ENCODE measurements at places on chromosomes 5 and 9. TPM values are rescaled to one million over a fixed set of nuclear protein-coding genes. Genes with fewer than 3 reads are reported as not detected.

- DNase-seq: no peak
Measured at GRCh38 chr5:159184236-159184635, 25.1 kb downstream of the RNF145 start.

DNA sequence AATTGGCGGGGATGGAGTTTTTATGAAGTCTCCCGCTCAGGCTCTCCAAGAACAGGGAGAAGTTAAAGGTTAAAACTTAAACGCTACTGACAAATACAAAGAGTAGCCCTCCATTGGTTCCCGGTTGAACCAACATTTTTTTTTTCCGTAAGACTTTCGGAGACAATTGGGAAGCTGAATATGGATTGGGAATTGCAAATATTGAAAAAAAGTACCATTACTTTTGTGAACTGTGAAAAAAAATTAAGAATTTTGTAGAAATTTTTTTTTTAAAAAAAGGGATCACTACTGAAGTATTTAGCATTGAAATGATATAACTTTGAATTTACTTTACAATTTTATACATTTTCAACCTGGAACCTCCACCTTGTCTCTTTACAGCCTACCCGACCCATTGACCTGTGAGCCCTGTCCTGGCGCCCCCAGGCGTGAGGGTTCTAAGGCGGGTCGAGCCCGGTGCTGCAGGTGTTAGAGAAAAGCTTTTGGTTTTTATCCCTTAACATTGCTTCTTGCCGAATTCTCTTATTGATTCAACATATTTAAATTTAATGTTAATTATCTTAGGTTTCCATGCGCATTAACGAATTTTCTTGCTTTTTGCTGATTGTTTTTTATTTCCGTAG, 448 bp upstream of the ZNF782 start:
- no peak for DNase-seq

DNA sequence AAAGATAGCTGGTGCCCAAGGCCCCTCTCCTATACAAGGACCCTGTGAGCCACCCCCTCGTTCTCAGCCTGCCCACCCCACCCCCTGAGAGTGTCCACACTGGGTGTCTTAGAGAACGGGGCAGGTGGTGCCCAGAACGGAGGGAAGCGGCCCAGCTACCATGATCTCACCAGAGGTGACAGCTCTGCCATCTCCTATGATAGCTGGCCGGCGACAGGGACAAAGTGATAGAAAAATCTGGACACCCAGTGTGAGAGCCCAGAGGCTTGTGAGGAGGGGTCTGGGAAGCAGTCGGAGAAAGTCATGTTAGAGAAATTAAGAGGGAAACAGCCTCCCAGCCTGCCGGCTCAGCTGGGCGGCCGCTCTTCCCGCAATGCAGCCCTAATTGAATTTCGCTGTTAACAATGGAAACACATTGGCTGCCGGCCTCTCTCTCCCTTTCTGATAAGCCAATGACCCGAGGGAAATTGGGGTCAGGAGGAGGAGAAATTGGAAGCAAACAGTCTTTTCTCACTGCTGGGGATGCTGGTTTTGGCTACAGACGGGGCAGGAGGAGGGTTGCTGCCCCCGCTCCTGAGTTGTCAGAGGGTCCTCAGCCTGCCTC, 32.3 kb downstream of the HK3 start:
- no peak for DNase-seq

GRCh38 chr5:56564541-56565282, 250.6 kb upstream of the MAP3K1 start:
- no peak for DNase-seq

DNA sequence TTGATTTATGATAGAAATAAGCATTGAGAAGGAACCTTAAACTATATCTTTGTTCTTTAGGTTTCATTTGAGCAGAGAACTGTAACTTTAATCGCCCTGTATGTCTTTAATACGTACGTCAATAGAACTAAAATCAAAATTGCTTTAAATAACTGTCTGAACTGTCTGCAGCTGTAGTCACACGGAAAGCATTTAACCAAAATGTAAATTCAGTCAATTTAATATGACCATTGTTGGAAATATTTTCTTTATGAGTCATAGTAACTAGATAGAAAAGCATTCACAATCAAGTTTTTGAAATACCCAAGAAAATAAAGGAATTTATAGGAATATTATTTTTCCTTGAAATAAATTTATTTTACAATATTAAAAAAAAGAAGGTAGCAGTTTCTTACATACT, 157.1 kb upstream of the CDH6 start:
- no peak for DNase-seq

DNA sequence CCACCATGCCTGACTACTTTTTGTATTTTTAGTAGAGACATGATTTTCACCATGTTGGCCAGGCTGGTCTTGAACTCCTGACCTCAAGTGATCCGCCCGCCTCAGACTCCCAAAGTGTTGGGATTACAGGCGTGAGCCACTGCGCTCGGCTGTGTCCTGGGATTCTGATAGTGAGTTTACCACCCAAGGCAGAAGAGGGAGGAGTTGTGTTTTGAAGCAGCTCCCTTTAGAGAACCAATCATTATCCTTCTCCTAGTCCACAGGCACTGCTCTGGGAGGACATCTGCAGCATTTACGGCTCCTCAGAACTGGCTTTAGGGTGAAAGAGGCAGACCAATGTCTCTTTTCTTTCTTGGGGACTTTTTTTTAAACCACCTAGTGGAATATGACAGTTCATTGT, 5.7 kb downstream of the C9orf152 start:
- no peak for DNase-seq

GRCh38 chr9:11356067-11356466, 743.3 kb upstream of the PTPRD start:
- no peak for DNase-seq

- DNase-seq: no peak
Measured at GRCh38 chr5:32283539-32284377, 29.0 kb downstream of the MTMR12 start.

GRCh38 chr5:68154119-68154857, 61.3 kb upstream of the PIK3R1 start:
- no peak for DNase-seq

DNA sequence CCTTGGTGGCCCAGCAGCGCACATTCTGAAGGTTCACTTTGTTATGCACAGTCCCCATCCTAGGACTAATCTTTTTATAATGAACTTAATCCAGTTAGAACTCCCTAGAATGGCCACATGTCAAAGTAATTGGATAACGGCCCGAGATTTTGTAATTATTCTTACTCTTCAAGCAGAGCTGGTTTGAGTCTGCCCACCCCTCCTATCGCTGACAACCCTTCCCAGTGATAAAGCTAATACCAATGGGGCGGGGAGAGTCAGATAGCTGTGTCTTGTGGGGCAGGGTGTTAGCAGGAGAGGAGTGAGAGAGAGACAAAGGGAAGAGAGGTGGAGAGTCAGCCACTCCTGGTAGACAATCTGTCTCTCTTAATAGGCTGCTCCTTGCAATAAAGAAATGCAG, 356.9 kb downstream of the SLIT3 start:
- no peak for DNase-seq

GRCh38 chr5:179261301-179262125, 83.7 kb downstream of the ADAMTS2 start:
- peak; percentile 60 for DNase-seq

- DNase-seq: no peak
Measured at GRCh38 chr5:56984445-56984844, 32.5 kb upstream of the MIER3 start.

DNA sequence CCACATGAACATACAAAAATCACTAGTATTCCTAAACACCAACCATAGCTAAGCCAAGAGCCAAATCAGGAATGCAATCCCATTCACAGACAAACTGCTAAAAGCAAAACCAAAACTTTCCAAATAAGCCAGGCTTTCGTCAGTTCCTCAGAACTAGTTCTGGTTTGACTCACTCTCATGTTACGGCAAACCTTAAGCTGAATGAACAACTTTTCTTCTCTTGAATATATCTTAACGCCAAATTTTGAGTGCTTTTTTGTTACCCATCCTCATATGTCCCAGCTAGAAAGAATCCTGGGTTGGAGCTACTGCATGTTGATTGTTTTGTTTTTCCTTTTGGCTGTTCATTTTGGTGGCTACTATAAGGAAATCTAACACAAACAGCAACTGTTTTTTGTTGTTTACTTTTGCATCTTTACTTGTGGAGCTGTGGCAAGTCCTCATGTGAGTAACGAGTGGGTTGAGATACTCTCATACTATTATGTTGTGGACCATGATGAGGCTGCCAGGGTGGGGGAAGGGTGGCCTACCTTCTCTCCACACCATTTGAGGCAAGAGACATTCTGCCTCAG, at the start of gene PDCD1LG2:
PDCD1LG2 (plus strand) TSS at position 172 of the 572 bp plus-strand sequence. CDS start 12,016 bp downstream, outside the sequence.
- no peak for DNase-seq

- no peak for DNase-seq
Measured at GRCh38 chr5:91514400-91514799, 131.3 kb upstream of the ARRDC3 start.

DNA sequence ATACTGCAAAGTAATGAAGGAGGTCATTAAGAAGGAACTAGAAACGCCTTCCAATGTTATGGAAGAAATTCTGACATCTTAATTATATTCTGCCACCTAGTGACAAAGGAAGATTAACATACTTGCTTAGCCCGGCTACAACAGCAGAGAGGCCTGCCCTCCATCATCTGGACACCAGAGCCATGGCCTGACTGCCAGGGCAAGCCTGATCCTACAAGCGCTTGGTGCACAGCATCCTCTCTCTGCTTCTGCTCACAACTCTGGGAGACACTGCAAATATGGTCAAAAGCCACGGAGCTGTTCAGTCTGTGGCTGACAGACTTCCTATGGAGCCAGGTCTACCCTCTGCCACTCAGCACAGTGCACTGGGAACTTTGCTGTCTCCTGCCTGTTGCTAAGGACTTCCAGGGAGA, 87.3 kb upstream of the SLC44A1 start:
- DNase-seq: peak; percentile 95

GRCh38 chr5:133824661-133825254, 143.7 kb downstream of the C5orf15 start:
- DNase-seq: no peak

DNA sequence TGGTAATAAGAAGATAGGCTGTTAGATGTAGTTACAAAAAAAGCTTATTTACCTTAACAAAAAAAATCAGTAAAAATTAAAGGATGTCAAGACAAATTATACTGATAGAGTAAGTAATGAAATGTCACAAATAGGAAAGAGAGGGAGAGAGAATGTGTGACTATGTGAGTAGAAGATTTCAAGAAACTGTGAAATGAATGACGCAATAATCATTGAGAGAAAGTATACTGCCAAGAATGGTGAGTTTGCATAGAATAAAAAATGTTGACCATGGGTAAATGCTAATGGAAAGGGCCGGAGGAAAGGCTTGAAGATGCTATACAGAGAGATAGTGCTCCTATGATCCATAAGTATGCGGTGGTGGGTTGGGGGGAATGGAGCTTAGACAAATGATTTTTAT, 100.7 kb downstream of the PTPRD start:
- no peak for DNase-seq

- DNase-seq: no peak
Measured at GRCh38 chr5:124538191-124538590, 208.2 kb downstream of the ZNF608 start.

GRCh38 chr9:120891884-120892747, 15.1 kb upstream of the PHF19 start:
- DNase-seq: no peak

DNA sequence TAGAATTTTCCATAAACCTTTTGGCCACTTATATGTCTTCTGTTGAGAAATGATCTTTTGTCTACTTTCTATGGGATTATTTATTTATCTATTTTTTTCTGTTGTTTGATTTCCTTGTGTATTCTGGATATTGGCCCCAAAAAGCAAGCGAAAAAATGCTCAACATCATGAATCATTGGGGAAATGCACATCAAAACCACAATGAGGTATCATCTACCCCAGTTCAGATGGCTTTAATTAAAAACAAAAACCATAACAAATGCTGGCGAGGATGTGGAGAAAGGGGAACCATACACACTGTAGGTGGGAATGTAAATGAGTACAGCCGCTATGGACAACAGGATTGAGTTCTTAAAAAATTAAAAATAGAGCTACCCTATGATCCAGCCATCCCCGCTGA, 125.0 kb upstream of the LPCAT1 start:
- no peak for DNase-seq

DNA sequence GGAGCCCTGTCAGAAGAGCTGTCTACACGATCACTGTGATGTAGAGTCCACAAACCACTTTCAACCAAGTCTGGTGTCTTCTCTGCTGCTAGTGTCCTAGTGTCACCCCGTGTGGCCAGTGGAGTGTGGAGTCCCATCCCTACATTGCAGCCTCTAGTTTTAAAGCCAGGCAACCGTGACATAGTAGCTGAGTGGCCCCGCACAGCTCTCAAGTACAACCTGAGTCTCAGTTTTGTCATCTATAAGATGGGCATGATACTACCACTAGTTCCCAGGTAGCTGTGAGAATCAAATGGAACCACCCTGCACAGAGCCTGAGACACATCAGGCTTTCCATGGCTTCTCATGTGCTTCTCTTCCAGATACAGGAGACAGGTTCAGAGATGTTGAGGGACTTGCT, 43.2 kb upstream of the AKNA start:
- DNase-seq: peak; percentile 41

GRCh38 chr5:12017007-12017406, 112.8 kb upstream of the CTNND2 start:
- no peak for DNase-seq

- DNase-seq: no peak
Measured at GRCh38 chr5:172007175-172008110, 1.0 kb upstream of the FBXW11 start.

DNA sequence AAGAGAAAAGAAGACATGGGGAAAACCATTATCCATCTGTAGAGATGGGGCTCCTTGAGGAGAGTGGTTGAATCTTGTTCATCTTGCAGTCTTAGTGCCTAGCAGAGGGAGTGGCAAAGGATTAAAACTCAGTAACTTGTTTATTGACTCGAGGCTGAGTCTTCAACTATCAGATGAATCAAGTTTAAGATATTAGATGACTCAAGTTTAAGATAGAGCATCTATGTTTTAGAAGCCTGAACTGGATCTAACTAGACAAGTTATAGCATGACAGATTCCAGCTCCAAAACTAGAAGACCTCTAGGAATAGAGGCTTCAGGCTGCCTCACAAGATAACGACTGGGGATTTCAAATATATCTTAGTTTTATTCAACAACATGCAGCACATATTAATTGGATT, 2277.2 kb upstream of the WWC1 start:
- no peak for DNase-seq

GRCh38 chr5:36452424-36453006, 150.8 kb upstream of the RANBP3L start:
- no peak for DNase-seq

- no peak for DNase-seq
Measured at GRCh38 chr5:43780586-43780985, 177.6 kb downstream of the NNT start.

GRCh38 chr5:72658161-72658560, 151.0 kb upstream of the ZNF366 start:
- no peak for DNase-seq

GRCh38 chr9:35552376-35552775, 52.7 kb upstream of the TESK1 start:
- DNase-seq: no peak

CTXN3 gene
- not detected for total RNA-seq

BRD8 gene
- total RNA-seq: 51.7 TPM

NTNG2 gene
- 0.36 TPM for total RNA-seq

F2RL2 gene
- total RNA-seq: 4.6 TPM

FOXD4L4 gene
- total RNA-seq: not detected

PCDHB3 gene
- 1.8 TPM for total RNA-seq

ERAP2 gene
- total RNA-seq: 8.6 TPM

PSAT1 gene
- total RNA-seq: 2.4 TPM

PFN3 gene
- total RNA-seq: not detected

GGTA1 gene
- 7.2 TPM for total RNA-seq

PCDHGA3 gene
- 3.7 TPM for total RNA-seq

SLC6A7 gene
- total RNA-seq: not detected

Measured in sigmoid colon (tissue), 7 donors.